ENCODE measurements at places on chromosomes 7 and 10.

GRCh38 chr7:4820967-4821471, 40.8 kb downstream of the PAPOLB start:
- DNase-seq, result no peak

GRCh38 chr7:159172400-159172799, 27.7 kb upstream of the VIPR2 start:
- DNase-seq, result no peak

DNA sequence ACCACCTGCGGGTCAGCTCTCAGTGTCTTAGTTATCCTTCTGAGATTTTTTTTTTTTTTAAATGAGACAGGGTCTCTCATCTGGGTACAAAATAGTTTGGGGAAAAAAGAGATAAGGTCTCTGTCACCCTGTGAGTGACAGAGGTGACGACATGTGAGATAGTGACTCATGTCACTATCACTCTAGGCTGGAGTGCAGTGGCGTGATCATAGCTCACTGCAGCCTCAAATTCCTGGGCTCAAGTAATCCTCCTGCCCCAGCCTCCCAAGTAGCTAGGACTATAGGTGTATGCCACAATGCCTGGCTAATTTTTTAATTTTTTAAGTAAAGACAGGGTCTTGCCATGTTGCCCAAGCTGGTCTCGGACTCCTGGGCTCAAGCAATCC, 10.4 kb downstream of the BLVRA start:
- no peak for DNase-seq

DNA sequence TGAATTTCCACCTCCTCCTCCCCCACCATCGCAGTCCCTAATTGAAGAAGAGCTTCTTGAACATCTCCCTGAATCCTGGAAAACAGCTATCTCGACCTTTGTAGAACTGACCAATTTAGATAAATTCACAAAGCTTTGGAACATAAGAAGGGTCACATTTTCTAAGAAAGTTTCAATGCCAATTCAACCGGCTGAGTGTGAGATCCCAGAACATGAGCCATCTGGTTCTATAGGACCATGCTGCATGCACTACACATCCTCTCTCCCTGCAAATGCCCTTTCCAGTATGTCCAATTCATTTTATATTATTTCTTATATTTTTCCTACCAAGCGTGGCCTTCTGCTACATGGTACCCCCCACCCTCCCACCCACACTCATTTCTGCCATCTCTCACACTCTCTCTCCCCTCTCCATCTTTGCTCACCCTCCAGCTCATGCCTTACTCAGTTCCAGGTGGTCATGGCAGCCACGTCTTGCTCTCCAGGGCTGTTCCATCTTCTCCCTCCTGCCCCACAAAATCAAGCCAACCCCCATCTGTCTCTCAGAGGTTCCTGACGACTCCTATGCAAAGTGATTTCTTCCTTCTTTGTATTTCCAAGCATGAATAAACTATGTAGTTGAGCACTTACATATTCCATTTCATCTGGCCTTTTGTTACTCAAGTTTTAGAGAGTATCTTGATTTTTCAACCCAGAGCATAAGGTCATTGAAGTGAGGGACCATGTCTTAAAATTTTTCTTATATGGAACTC, 19.3 kb downstream of the FRMD4A start:
- DNase-seq, result no peak

DNA sequence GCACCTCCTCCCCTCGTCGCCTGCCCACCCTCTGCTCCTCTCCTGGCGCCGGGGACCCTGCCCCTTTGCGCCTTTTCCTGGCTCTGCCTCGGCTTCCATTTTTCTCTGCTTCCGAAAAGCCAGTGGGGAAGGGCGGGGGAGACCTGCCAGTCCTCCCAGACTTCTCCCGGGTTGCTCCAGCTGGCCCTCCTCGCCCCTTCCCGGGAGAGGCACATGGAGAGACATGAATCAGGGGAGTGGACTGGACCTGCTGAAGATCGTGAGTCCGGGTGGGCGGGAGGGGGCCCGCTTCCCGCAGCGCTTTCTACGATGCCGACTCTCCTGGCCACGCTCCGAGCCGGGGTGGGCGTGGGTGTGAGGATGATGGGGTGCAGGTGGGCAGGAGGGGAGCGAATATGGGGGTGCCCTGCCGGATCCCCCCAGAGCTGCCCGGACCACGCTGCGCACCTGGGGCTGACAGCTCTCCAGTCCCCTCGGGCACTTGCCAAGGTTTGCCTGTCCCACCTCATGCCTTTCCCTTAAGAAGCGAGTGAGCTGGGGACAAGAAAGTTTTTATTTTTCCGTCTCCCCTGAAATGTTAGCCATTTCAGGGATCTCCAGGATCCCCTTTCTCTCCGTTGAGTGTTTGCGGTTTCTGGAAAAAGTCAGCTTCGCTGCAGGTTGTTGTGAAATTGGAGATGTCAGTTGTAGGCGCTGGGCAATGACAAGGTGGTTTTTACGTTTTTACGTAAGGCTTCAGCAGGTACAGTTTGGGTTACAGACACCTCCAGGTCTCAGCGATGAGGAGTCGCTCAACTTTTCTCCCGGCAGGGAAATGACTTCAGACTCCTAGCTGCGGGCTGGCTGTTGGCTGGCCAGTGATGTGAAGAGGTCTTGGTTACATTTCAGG, 977 bp downstream of the CACNB2 start:
- no peak for DNase-seq

DNA sequence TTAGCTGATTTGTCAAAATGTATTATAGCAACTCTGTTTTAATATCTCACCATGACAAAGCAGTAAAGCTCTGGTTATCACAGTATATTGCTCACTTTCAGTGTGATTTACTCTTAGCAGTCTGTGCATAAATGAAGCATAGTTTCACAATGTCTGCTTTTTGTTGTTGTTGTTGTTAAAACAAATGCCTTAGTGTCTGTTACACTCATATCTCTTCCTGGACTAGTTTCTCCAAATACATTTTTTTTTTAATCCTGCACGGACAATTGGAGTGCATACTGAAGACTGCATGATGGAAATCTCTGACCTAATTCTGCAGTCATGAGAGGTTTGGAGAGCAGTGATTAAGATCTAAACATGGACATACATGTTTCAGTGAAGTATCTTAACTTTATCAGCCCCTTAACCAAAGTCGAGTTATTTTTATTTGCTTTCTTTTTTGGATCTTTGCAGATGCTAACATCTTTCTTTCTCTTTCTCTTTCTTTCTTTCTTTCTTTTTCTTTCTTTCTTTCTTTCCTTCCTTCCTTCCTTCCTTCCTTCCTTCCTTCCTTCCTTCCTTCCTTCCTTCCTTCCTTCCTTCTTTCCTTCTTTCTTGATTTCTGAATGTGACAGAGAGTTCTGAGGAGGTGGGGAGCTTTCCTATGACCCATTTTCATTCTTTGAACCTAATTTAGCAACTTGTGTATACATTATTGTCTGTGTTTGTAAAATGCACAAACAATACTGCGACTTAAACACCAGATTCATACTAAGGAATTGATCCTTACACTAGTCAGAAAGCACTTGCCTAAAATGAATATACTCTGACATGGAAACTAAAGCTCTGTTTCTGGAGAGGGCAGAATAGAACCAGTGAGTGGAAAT, 161.5 kb upstream of the AGR3 start:
- no peak for DNase-seq

GRCh38 chr7:102080434-102081243, 206.0 kb upstream of the SH2B2 start:
- no peak for DNase-seq

- no peak for DNase-seq
Observed at GRCh38 chr10:30704026-30704600, 74.6 kb upstream of the LYZL2 start.
